ENCODE measurements at places on chromosomes 16 and 17. TPM values are rescaled to one million over a fixed set of nuclear protein-coding genes. Genes with fewer than 3 reads are reported as not detected.

SOX15 gene
- total RNA-seq, result 0.28 TPM

OTOP3 gene
- not detected for total RNA-seq

SALL1 gene
- total RNA-seq, result not detected

DNASE1L2 gene
- total RNA-seq, result 0.94 TPM

NLRC3 gene
- total RNA-seq, result 1.9 TPM

WDR81 gene
- total RNA-seq, result 13.8 TPM

EXOC3L1 gene
- total RNA-seq, result 2.4 TPM

GALNS gene
- 10.8 TPM for total RNA-seq

CNGB1 gene
- not detected for total RNA-seq

USP7 gene
- total RNA-seq, result 80.6 TPM

NAGLU gene
- total RNA-seq, result 15.8 TPM

LGALS9B gene
- total RNA-seq, result not detected

CLEC3A gene
- not detected for total RNA-seq

ATP1B2 gene
- total RNA-seq, result not detected

VMO1 gene
- total RNA-seq, result 0.19 TPM

HS3ST3A1 gene
- 0.18 TPM for total RNA-seq

SYT17 gene
- 0.72 TPM for total RNA-seq

CBFA2T3 gene
- total RNA-seq, result not detected

PRAC1 gene
- total RNA-seq, result not detected

ALDH3A1 gene
- 0.36 TPM for total RNA-seq

CHST5 gene
- total RNA-seq, result not detected

NUPR1 gene
- total RNA-seq, result under 0.01 TPM

OR1F1 gene
- 0.18 TPM for total RNA-seq

CCL4 gene
- not detected for total RNA-seq

All from endothelial cell of coronary artery (primary cell).